ENCODE measurements at places on chromosomes 6 and 20.

- DNase-seq, result no peak
These were observed 897 bp downstream of the CD2AP start for GRCh38 chr6:47478233-47479139.

- DNase-seq, result no peak
These were observed 29.1 kb downstream of the LRRN4 start for GRCh38 chr20:6024768-6025167.

DNA sequence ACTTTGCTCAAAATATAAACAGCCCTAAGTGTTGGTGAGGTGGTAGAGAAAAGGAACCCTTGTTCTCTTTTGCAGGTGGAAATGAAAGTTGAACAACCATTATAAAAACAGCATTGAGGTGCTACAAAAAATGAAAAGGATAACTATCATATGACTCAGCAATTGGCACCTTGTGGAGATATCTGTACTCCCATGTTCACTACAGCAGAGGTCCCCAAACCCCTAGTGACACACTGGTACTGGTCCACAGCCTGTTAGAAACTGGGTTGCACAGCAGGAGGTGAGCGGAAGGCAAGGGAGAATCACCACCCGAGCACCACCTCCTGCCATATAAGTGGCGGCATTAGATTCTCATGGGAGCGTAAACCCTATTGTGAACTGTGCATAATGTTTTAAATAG is 267.4 kb upstream of the THEMIS start:
- DNase-seq, result no peak

GRCh38 chr20:10792291-10792690 is 118.5 kb upstream of the JAG1 start:
- no peak for DNase-seq

GRCh38 chr6:1145768-1146218 is 166.1 kb upstream of the FOXQ1 start:
- DNase-seq, result no peak

- DNase-seq, result no peak
These were observed 36.1 kb upstream of the NKX2-4 start for GRCh38 chr20:21433329-21433890.

DNA sequence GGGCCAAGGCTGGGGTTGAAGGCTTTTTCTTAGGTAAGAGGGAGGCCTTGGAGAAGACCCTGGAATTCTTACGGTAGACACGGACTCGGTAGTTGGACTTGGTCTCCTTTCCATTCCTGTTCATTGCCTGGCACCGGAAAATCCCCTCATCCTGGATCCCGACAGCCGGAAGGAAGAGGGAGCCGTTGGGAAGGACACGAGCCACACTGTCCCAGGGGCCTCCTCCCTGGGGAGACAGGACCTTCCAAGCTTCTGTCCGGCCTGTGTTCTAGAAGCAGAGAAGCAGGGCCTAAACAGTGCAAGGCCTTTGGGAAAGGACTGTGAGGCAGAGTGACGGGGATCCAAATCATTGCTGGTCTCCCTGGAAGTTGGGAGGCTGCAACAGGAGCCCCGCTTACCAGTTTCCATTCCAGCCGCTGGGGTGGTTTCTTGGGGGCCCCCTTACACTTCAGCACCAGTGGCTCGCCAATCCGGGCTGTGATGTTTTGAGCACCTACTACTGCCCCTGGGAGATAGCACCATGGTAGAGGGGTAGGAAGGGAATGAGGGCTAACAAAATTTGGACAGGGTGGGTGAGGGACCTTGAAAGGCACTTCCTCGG is 470 bp downstream of the AGER start:
- peak; percentile 46 for DNase-seq

- DNase-seq, result no peak
These were observed 61.1 kb downstream of the TMEM170B start for GRCh38 chr6:11598687-11599086.

DNA sequence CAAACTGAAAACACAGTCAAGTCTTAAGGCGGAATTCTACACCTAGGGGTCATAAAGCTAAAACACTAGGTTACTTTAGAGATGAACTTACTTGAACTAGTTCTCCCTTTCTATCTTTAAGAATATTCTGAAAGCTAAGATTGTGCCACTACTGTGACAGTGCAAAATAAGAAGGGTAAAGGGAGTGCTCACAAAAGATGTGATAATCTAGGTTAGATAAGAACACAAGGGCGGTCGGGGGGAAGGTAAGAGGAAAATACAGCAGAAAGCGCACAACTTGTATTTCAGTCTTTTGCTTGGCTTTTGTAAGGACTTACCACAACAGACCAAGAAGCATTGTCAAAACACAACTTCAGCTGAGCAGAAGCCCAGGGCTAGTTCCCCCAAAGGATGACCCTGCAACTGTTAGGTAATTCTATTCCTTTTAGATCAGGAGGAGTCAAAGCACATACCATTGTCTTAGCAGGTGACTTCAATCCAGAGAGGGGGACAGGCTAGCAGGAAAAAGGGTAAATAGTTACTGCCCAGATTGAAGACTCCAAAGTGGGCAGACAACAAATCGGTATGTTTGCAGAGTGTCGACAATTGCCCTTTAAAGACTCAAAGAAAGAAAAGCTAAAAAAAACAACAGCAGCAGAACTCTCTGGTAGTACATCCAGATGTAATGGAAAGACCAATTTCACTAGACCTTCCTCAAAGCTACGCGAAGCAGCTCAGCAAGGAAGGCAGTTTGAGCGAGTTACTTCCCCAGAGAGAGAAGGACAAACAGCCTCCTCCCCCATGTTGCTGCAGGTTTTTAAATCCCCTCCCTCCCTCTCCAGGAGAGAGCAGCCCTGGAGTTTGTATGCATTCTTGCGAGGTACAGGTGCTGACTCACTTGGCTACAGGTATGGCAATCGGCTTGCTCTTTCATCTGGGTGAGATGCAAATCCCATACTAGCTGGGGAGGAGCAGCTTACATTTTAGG is 59.0 kb downstream of the RIPOR2 start:
- DNase-seq, result no peak

DNA sequence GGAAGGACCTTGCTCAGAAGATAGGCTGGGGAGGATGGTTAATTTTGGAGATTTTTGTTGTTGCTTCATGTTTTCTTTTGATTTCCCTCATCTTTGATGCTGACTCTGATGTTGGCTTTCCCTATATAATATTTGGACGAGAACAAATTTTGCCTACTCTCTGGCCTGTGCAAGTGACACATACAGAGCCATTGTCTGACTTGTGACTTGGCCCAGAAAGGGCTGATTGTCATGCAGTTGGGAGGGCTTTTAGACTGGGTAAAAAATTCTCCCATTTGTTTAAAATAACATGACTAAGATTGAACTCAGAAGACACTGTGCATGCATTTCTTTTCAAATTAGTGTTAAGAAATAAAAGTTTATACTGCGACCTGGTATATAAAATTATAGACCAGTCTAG is 98.6 kb upstream of the SUPT3H start:
- DNase-seq, result no peak

DNA sequence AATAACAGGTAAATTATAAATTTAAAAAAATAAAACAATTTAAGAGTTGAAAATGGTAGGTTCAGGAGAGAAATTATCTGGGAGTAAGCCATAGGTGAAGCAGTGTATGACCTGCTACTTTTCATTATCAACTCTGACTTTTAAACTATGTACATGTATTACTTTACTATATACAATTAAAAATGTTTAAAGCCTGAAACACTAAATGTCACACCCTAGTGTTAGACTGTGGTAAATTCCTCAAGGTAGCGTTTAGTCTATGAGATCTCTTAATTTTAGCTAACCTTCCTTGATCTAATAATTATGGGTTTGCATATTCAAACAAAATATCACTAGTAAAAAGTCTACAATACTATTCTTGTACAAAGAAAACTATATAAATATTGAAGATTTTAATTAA is 22.3 kb upstream of the TBC1D32 start:
- DNase-seq, result no peak

DNA sequence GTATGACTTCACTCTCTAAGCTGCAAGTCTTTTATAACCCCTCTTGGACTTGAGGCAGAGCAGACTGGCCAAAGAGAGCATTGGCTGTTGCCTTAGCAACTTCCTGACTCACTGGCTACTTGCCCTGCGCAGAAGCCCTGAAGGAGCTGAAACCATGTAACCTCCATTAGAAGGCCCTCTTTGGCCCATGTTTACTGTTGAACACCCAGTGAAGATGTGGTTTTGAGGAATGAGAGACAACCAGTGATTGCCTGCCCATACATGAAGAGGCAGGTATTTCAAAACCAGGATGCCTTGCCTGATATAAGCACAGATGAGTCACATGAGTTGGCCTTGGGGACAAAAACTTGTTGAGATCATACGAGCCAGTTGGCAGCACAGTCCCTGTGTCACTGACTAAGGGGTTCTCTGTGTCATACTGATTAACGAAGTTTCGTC is 182.5 kb downstream of the EDN1 start:
- DNase-seq, result no peak

DNA sequence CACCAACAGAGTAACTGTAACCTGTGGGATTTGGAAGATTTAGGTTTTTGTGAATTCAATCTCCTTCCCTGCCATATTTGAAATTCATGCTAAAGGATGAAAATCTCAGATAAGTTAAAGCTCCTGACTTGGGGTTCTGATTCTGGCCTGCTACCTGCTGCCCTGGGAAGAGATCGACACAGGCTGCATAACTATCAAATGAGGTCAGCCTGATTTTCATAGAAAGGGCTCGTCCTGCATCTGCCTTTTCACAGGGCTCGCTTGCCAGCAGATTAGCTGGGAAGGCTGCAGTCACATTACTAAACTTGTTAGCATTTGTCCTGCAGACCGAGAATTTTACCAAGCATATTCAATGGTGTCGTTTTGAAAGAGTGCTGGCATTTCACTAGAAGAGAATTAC is 14.6 kb downstream of the GCLC start:
- DNase-seq, result no peak

DNA sequence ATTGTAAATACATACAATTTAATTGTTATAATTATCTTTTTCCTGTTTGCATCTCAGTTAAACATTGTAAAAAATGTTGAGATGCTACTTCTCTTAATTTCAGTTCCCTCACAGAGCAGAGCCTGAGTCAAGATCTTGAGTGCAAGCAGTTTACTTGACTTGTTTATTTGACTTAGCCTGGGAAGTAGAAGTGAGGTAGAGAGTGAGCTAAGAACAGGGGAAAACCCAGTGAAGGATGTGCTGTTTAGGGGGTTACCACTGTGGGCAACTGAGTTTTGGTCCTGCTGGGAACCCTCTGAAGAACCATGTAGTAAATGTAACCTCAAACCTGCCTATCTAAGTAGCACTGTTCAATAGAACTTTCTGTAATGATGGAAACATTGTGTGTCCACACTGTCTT is 495.2 kb upstream of the FLRT3 start:
- DNase-seq, result no peak

DNA sequence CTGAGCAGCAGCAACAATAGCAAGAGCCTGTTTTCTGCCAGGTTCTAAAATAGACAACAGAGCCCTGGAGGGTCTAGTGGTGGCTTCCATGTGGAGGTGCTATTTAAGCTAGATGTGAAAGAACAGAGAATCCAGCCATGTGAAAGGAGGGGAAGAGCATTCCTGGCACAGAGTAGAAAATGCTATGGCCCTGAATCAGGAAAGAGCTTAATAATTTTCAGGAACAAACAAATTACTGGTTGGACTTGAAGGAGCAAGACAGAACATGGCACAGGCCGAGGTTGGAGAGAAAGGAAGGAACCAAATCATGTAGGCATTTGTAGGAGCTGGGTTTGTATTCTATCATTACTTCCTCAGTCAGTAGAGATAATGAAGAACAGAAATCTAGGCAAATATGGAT is 98.3 kb downstream of the AIG1 start:
- no peak for DNase-seq

DNA sequence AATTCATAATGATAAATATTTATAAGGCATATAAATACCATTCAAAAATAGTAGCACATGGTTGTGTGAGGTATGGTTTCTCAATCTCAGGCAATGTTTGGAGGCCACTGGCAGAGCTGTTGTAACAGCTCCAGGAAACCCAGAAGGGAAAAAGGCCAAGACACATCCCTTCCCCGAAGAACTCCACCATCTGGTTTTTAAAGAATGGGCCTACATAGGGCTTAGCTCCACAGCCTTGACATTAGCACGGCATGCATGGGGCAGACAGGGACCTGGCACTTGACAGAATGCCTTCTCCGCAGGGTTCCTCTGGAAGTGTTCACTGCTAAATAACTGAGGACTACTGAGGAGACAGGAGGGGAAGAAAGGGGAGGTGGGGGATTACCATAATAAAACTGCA is 16.1 kb upstream of the FOXO3 start:
- no peak for DNase-seq

- DNase-seq, result no peak
These were observed 4.3 kb downstream of the GABBR1 start for GRCh38 chr6:29628419-29629281.
